ENCODE measurements at places on chromosomes 2 and 18.
A peak's percentile ranks its signal among the peaks of the same experiment; 100 is the strongest.

DNA sequence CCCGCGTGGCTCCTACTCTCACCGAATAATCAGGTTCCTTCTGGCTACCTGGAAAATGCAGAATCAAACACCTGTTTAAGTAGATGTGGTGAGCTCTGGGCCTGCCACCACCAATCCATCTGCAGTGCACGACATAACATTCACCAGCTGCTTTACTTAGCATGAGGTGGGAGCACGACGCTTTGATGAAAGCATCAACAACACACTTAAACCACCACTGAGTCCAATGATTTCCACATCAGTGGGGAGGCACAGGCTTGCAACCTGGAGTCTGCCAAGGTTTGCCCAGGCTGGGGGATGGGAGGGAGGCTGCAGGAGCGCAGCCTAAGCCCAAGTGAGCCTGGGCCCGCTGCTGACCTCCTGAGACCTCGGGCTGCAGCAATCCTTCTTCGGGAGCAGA, 415.5 kb downstream of the MEIS1 start:
- no peak for DNase-seq

DNA sequence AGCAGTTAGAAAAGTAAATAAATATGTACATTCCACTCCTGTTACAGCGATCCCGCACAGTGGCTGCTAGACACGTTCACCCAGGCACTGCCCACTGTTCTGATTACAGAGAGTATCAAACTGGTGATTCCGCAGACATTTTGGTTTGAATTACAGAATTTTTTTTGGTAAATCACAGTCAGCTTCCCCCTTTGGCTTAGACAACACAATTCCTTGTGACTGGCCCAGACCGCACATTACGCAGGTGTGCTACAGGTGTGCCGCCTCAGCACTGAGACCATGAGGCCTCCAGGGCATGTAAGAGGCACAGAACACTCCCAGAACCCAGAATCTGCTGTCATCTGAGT, 112.3 kb downstream of the PXDN start:
- DNase-seq, result no peak

DNA sequence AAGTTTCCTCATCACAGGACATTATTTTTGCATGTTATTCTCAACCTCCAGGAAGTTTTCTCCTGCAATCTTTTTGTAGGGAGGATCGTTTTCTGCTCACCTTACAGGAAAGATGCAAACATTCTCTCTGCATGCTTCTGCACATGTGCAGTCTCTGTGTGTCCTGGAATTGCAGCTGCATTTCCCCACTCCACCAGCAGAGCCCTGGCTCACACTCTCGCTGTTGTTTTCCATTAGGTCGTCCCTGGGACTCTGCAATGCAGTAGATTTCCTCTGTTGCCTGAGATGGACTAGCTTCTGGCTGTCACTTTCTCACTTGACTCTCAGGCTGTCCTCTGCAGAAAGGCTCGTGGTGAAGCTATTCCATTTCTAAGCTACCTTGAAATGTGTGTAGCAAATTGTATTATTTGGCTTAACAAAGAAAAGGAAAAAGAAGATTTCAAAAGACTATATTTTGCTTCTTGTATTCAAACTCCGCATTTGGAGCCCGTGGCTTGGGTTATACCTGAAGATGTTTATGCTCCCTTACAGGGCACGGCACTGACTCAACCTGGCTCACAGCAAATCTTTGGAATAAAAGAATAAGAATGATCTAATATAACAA, 346.7 kb downstream of the RAD51AP2 start:
- no peak for DNase-seq

DNA sequence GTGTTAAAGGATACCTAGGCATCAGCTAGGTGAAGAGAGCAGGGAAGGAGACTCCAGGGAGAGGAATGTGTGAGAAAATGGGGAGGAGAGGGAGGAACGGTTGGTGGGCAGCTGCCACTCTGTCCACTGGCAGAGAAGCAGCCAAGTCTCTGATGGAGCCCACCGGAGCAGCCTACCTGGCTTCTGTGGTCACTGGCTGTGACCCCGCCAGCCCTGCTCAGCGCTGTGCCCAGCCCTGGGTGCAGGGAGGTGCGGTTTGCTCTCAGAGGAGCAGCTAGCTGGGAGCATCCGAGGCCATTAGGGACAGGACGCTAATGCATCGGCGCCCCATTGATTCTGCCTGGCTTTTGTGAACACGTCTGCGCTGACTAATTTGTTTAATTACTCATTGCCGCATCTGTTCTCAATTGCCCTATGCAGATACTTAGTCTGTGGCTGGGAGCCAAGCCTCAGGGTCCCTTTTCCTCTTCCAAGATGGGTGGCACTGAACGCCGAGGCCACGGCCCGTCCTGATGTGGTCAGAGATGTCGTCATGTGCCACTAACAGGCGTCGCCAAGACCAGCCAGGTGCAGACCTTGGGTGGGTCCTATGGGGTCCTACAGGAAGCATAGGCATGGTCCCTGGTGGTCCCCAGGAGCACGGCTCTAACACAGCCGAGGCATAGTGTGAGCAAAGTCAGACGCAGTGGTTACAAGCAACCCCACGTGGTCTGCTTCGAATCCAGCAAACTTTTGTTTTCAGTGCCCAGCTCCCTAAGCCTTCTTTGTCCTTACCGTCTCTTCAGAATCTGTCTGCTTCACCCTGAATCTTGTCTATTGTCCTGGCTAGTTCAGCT, 82.0 kb downstream of the RRM2 start:
- no peak for DNase-seq

GRCh38 chr2:226800941-226801784, 1.5 kb upstream of the IRS1 start:
- DNase-seq, result peak; percentile 78

GRCh38 chr2:206921529-206921928, 17.8 kb upstream of the CPO start:
- DNase-seq, result no peak

GRCh38 chr2:164964700-164965099, 9.4 kb upstream of the SLC38A11 start:
- DNase-seq, result no peak

DNA sequence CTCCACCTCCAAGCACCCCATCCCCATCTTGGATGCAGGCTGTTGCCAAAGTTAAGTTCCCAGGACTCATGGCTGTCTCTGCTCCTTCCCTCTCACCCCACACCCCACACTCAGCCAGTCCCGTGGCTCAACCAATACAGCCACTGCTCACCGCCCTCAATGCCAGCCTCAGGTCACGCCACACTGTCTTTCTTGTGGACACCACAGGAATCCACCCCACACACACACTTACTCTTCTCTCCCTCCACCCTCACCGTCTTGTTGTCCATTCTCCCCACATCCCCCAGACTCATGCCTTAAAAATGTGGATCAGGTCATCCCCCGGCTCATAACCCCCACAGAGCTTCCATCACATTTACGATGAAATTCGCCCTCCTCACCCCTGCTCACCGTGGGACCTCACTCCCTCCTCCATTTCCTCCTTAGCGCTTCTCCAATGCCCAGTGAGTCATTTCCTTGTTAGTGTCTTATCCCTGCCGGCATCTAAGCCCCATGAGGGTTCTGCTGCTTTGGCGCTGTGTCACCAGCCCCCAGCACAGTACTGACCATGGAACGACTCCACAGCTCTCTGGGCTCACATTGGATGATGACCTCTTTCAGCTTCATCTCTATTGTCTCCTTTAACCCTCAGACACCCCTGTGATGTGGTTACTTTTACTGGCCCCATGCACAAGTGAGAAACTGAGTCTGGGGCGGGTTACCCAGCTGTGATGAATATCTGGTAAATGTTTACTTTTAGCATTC, 13.8 kb downstream of the MLPH start:
- DNase-seq, result no peak

- DNase-seq, result no peak
Measured at GRCh38 chr2:35960596-35960995, 395.0 kb upstream of the CRIM1 start.

DNA sequence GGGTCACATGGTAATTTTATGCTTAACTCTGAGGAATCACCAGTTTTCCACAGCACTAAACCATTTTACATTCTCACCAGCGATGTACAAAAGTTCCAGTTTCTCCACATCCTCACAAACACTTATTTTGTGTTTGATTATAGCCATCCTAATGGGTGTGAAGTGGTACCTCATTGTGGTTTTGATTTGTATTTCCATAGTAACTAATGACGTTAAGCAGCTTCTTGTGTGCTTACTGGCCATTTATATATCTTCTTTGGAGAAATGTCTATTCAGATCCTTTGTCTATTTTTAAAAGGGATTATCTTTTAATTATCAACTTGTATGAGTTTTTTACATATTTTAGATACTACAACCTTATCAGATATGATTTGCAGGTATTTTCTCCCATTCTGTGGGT, 42.0 kb downstream of the CCDC150 start:
- DNase-seq, result no peak

GRCh38 chr2:96102596-96103186, 13.7 kb downstream of the ADRA2B start:
- no peak for DNase-seq

DNA sequence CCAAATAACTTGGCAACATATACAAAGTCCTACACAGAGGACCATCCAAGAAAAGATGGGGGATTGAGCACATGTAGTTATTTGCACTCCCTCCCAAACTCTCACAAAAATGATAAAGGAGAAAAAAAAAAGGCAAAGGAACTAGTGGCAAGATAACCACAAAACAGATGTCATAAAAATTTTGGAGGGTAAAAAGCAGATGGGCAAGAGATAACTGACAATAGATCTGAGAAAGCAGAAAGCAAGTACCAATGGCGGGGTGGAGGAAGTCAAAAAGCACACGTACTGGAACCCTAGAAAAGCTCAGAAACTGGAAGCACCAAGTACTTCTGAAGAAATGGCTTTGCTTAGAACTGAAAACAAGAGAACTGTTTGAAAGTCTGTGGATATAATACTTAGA, 82.0 kb downstream of the WDPCP start:
- no peak for DNase-seq

DNA sequence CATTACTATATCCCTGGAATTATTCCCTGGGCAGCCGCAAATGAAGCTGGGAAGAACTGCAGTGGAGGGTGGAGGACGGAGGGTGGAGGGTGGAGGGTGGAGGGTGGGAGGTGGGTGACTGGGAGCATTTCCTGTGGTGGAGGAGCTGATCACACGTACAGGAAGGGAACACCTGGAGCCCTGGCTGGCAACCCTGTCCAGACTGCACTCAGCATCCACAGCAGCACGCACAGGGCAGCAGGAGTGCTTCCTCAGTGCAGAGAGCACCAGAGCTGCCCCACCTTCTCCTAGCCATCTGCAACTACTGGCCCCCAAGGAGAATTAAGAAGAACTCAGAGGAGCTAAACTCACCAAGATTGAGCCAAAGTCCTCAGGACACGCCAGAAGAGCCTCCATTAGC, 249.9 kb downstream of the EIPR1 start:
- DNase-seq, result no peak

- DNase-seq, result no peak
Measured at GRCh38 chr2:127814677-127815076, 3.7 kb upstream of the WDR33 start.
